ENCODE measurements at places on chromosomes 1 and 21. TPM values are rescaled to one million over a fixed set of nuclear protein-coding genes. Genes with fewer than 3 reads are reported as not detected.
A peak's percentile ranks its signal among the peaks of the same experiment; 100 is the strongest.

Gene C1orf87
- not detected for total RNA-seq

GRCh38 chr1:110339407-110340206 lies 430 bp downstream of the RBM15 start:
- peak overlapping the region; percentile 99 for H3K27ac ChIP-seq
- H3K4me1 ChIP-seq = peaks cover 30% of the 10 kb centered on the region
- H3K36me3 ChIP-seq = peaks cover 35% of the 10 kb centered on the region
- H3K27me3 ChIP-seq = no peaks in the 10 kb centered on the region
- DNase-seq = peak; percentile 74
- peak overlapping the region; percentile 98 for H3K4me3 ChIP-seq

Gene CYP4X1
- not detected for total RNA-seq

DNA sequence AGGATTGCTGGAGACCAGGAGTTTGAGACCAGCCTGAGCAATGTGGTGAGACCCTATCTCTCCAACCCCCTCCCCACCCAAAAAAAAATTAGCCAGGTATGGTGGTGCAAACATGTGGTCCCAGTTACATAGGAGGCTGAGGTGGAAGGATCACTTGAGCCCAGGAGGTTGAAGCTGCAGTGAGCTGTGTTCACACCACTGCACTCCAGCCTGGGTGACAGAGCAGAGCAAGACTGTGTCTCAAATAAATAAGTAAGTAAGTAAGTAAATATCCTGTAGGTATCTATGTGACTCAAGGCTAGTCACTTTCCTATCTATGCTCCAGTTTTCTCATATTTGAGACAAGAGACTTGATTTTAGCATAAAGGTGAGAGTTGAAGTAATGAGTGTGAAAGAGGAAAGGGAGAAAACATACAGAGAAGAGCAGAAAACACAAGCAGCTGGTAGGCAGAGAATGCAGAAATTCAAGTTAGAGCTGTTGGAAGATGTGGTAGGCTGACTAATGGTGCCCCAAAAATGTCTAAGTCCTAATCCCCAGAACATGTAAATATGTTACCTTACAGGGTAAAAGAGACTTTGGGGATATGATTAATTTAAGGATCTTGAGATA lies 7.5 kb downstream of the PPP1R12B start:
- DNase-seq = no peak
- H3K27me3 ChIP-seq = no peaks in the 10 kb centered on the region
- H3K27ac ChIP-seq = no peak overlapping the region
- H3K4me3 ChIP-seq = no peak overlapping the region
- no peaks in the 10 kb centered on the region for H3K4me1 ChIP-seq

- H3K4me1 ChIP-seq = no peaks in the 10 kb centered on the region
- no peaks in the 10 kb centered on the region for H3K36me3 ChIP-seq
- no peak overlapping the region for H3K4me3 ChIP-seq
- H3K27me3 ChIP-seq = no peaks in the 10 kb centered on the region
Measured at GRCh38 chr21:17050156-17050555, 462.7 kb upstream of the CXADR start.

Gene CFHR1
- total RNA-seq = not detected

DNA sequence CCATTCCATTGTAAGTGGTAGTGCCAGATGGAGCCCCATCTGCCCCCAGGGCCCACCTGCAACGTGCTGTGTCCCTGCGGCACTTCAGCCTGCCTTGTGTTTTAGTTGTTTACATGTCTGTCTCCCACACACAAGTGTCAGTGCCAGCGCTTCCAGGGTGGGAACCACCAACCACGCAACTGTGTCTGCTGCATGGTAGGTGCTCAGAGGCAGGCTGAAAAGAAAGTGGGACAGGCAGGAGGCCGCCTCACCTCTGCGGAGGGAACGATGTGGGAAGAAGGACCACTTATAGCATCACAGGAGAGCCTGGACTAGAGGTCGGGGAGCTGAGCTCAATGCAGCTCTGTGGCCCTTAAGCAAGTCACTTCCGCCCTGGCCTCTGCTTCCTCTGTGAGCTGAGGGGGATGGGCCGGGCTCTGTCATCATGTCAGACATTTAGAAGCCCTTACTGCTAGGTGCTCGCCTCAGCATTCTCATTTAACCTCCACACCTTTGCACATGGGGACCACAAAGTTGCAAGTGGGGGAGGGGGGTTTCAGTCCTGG lies 17.9 kb downstream of the SLC9A1 start:
- H3K27ac ChIP-seq = peak overlapping the region; percentile 94
- peaks cover 30% of the 10 kb centered on the region for H3K4me1 ChIP-seq
- H3K36me3 ChIP-seq = no peaks in the 10 kb centered on the region
- peak; percentile 75 for DNase-seq

GRCh38 chr1:15758343-15758931 lies at the start of gene FBLIM1:
TSS of gene FBLIM1 (plus strand) at chr1:15758795. CDS start at chr1:15764984, 6,189 bp downstream.
- DNase-seq = no peak
- H3K4me3 ChIP-seq = no peak within 1 kb of the TSS
- peaks cover 10% of the 10 kb centered on the region for H3K4me1 ChIP-seq
- H3K36me3 ChIP-seq = no peaks in the 10 kb centered on the region
- H3K27ac ChIP-seq = no peak within 1 kb of the TSS

GRCh38 chr1:53174971-53175913 lies 21.4 kb upstream of the CPT2 start:
- no peaks in the 10 kb centered on the region for H3K27me3 ChIP-seq
- no peaks in the 10 kb centered on the region for H3K36me3 ChIP-seq
- peaks cover 9% of the 10 kb centered on the region for H3K4me1 ChIP-seq
- H3K27ac ChIP-seq = no peak overlapping the region
- DNase-seq = no peak

Data from natural killer cell (primary cell).